ENCODE measurements at places on chromosomes 16 and 17. TPM values are rescaled to one million over a fixed set of nuclear protein-coding genes. Genes with fewer than 3 reads are reported as not detected.

GRCh38 chr17:81681672-81682071 lies 1.9 kb downstream of the ARL16 start:
- no peak for DNase-seq

DNA sequence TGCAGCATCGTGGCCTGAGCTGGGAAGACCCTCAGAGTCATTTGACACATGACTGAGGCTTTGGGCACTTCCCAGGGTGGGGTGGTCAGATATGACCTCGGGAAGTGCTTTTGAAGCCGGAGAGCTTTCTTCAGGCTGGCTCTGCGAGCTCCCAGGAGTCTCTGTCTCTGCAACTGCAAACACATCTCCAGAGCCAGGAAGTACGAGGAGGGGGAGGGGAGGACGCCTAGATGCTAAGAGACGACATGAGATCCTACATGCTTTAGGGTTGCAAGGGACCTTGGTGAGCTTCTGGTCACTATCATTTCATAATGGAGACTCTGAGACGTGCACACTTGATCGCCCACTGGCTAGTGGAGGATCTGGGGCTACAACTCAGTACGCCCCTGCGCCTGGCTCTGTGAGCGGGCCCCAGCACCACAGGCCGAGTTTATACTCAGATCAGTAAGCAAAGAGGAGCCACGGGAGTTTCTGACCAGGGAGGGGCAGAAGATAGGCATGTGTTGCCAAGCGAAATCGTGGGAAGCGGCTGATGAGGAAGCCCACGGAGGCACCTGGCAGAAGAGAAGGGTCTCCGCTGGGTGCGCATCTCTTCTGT lies 527 bp upstream of the MGAT5B start:
- DNase-seq = no peak

- DNase-seq = no peak
These were observed 3.4 kb downstream of the TRADD start for GRCh38 chr16:67156143-67156844.

DNA sequence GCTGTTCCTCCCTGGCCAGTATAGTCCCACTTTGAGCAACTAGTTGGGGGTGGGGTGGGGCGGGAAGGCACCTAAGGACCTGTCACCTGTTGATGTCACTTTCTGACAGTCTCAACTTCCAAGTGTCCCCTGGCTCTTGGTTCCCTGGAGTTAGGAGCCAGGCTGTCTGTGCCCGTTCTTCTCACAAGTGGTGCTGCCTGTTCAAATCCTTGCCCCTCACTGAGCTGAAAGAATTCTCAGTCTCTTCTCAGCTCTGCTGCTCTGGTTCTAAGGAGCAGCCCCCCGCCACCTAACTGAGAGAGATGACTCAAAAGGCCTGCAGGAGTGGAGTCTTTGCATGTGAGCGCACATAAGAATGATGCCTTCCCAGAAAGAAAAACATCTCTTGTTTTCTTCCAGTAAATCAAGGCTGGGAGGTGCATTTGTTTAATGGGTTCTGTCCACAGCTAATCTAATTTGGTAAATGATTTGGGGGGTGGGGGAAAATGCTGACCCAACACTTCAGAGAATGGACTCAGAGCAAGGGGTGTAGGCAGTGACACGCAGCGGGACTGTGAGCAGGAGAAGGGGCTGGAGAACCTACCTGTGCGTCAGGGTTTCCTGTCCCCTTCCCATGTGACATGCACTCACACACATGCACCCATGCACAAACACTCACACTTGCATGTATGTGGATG lies 78.2 kb upstream of the NLRP1 start:
- DNase-seq = no peak

- no peak for DNase-seq
These were observed 46.9 kb upstream of the CBFA2T3 start for GRCh38 chr16:89023621-89024511.

- no peak for DNase-seq
These were observed 20.3 kb downstream of the PITPNA start for GRCh38 chr17:1542316-1542715.

- no peak for DNase-seq
These were observed 162.4 kb downstream of the PPM1E start for GRCh38 chr17:58918072-58918471.

- no peak for DNase-seq
These were observed 168.0 kb upstream of the IRX3 start for GRCh38 chr16:54454616-54455015.

- DNase-seq = no peak
These were observed 20.6 kb downstream of the ADORA2B start for GRCh38 chr17:15965528-15965927.

DNA sequence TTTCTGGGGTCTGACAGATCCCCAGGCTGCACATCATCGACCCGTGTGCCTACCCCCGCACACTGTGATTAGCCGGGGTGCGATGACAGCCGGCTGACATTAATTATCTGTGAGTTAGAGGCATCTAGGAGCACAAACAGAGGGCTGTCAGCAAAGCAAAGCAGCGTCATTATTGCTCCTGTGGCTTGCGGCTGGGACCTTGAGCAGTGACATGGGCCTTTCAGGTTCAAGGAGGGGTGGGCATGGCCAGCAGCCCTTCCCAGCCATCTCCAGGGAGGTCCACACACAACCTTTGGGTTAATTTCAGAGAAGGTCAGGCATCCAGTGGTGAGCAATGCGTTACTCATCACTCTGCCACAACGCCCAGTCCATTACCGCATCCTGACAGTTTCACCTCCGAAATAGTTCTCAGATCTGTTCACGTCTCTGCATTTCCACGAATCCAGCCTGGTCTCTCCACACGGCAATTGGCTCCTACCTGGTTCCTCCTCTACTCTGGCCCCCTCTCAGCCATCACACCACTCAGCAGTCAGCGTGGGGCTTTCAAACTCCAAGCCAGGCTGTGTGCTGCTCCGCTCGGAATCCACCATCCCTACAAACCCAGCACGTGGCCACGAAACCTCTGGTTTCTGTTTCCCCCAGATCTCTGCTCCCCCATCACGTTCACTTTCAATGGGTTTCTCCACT lies 249.7 kb upstream of the C16orf82 start:
- DNase-seq = no peak

GRCh38 chr17:28327709-28328108 lies 7.6 kb downstream of the IFT20 start:
- peak; percentile 1 for DNase-seq

DNA sequence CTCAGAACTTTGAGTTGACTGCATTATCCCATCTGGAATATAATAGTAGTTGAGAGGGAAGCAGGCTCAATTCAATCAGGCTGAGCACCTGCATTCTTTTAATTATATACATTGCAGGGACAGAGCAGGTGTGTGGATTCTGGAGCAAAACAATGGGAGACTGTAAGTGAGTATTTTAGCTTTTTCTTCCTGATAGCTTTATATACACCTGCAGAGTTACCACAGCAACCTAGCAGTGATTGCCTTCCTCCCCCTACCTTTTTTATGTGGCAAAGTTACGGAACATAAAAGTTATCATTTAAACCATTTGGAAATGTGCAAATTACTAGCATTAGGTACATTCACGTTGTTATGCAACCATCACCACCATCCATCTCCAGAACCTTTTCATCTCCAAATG lies 25.4 kb upstream of the RHOT1 start:
- no peak for DNase-seq

DNA sequence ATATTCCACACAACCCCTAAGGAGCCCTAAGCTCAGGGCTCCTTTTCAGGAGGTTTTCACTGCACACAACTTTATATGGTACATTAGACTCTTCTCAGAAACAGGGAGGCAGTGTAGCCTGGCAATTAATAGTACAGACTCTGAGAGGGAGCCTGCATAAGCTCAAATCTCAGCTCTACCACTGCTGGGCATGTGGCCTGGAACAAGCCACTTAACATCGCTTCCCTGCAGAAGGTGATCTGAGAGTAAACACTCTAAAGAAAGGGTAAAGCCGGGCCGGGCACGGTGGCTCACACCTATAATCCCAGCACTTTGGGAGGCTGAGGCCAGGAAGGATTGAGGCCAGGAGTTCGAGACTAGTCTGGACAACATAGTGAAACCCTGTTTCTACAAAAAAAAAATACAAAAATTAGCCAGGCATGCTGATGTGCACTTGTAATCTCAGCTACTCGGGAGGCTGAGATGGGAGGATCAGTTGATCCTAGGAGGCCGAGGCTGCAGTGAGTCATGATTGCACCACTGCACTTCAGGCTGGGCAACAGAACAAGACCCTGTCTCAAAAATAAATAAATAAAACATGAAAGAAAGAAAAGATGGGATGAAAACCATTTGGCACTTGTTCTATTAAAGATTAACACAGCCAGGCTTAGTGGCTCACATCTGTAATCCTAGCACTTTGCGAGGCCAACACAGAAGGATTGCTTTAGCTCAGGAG lies 70.7 kb upstream of the DNAJA2 start:
- no peak for DNase-seq

GRCh38 chr16:9337308-9338032 lies 246.0 kb downstream of the HAPSTR1 start:
- no peak for DNase-seq

- DNase-seq = no peak
These were observed 127.5 kb upstream of the WSCD1 start for GRCh38 chr17:5942687-5943086.

DNA sequence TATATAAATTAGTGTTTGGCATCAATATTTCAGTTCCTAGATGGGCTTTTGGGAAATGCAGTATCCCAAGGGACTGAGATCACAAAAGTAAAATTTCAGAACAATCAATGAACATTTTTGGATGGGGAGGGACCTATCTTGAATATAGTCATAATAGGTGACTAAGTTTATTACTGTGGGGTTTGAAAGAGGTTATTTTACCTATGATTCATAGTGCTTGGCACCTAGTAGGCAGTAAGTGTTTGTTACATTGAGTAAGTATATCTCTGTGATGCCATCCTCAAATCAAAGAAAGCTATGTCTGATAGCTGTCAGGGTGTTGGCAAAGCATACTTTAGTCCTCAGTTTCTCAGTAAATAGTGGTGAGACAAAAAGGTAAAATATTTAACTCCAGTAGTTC lies 36.9 kb downstream of the ZNF207 start:
- no peak for DNase-seq

Gene OR3A2
- total RNA-seq = not detected

Gene ZMYND15
- total RNA-seq = 0.67 TPM

Gene HSD17B1
- 0.67 TPM for total RNA-seq

Gene SUMO2
- total RNA-seq = 79.0 TPM

Gene NPIPA5
- total RNA-seq = 1.0 TPM

Gene KRTAP4-12
- total RNA-seq = not detected

Gene PPP1R27
- not detected for total RNA-seq

Gene SRCIN1
- 0.05 TPM for total RNA-seq

Gene KRT20
- not detected for total RNA-seq

Gene MSLN
- total RNA-seq = 0.08 TPM

Gene CD19
- 1.2 TPM for total RNA-seq

Gene ARL5C
- not detected for total RNA-seq
